ENCODE measurements at places on chromosomes 11 and 22.
A peak's percentile ranks its signal among the peaks of the same experiment; 100 is the strongest.

DNA sequence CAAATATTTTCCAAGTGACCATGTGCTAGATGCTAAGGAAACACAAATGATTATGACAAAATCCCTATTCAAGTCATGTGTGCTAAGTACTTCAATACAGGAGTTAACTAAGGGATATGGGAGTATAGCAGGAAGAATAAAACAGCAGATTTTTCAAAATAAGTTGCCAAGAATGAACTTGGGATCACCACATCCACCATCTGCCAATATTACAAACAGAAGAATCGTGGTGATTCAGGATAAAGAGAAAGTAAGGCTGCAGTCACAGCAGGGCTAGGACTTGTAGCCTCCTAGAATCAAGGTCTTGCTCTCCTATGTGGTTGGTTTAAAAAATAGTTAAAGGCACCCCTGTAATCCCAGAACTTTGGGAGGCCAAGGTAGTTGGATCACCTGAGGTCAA is 34.3 kb downstream of the MRTFA start:
- no peak for DNase-seq

- DNase-seq, result no peak
These were observed 294.4 kb downstream of the MN1 start for GRCh38 chr22:27507111-27507611.

GRCh38 chr11:117597071-117597470 is 199.9 kb downstream of the DSCAML1 start:
- DNase-seq, result no peak

- DNase-seq, result no peak
These were observed 24.5 kb downstream of the MOB2 start for GRCh38 chr11:1461826-1462697.

DNA sequence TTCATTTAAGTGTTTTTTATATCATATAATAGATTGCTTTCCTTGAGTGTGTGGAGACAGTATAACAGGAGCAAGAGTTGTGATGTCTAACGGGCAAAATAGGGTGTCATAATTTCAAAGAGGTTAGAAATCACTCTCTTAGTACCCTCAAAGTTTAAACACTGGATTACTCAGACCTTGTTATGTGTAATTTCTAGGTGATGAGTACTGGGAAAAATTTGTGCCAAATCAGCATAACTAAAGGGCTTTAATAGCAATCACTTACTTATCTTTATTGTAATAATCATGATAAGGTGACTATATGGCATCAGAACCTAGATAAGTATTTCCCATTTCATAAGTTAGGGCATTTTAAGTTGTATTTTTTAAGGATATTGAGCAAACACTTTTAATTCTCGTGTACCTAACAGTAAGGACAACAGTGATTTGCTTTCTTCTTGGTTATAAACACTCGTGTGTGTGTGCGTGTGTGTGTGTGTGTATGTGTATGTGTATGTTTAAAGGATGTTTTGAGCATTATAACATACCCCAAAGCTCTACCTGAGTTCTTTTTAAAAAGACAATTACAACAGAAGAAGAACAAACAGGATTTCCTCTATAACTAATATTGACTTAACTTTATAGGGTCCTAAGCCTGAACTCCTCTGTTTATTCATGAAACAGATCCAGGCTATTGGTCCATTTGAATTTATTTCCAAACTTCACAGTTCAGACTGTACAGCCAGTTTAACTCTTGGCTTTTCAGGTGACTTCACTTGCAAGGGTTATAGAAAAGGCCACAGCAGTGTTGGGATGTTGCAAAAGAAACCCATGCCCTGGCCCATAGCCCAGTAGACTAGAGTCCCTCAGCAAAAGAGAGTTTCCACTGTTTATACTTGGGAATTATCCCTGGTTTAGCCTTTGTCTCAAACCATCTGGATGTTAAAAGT is 23.7 kb upstream of the PDE3B start:
- DNase-seq, result no peak

GRCh38 chr11:133906746-133907145 is 50.0 kb downstream of the IGSF9B start:
- no peak for DNase-seq

DNA sequence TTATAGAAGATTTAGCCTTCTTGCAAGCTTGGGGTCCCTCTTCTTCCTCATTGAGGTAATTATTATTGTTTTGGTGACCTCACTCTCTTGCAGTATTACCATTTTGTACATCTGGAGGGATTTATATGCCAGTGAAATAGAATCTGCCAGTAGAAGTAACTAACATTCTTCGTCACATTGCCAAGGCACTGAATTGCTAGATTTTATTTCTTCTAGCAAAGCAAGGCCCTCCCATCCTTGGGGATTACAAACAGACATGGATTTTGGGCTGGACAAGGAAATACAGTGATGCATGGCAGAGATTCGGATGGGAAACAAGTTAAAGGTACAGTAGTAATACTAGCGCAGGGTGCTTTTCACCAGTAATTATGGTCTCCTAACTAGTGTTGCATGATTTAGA is 7.8 kb downstream of the ADAMTS15 start:
- DNase-seq, result no peak

DNA sequence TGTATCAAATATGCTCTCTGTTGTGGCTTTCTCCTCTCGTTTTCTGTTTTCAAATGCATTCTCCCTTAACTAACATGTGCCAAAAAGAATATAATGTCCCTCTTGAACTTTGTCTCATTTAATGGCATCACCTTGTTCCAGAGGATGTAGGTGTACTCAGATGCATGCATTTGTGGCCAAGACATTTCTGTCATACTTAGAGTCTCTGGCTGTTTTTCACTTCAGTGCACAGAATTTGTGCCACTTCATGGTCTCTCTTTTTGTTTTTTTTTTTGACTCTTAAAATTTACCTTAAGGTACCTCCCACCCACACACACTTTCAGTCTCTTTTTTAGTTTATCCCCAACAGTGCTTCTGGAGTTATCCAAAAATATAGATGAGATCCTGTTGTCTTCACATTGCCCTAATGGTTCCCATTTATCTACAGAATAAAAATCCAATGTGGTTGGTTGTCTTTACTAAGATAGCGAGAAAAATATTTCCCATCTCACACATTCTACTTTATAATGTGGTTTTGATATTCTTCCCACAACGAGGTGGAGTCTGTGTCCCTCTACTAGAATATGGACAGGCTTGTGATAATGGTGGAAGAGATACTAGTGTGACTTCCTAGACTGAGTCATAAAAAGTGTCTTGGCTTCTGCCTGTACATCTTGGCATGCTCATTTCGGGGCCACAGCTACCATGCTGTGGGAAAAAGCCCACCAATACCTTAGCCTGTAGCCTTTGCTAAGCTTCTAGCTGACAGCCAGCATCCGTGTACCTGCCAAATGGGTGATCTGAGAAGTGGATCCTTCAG is 125.8 kb downstream of the DDX10 start:
- DNase-seq, result no peak

- no peak for DNase-seq
These were observed 163.9 kb upstream of the ZC3H12C start for GRCh38 chr11:109929308-109929707.

DNA sequence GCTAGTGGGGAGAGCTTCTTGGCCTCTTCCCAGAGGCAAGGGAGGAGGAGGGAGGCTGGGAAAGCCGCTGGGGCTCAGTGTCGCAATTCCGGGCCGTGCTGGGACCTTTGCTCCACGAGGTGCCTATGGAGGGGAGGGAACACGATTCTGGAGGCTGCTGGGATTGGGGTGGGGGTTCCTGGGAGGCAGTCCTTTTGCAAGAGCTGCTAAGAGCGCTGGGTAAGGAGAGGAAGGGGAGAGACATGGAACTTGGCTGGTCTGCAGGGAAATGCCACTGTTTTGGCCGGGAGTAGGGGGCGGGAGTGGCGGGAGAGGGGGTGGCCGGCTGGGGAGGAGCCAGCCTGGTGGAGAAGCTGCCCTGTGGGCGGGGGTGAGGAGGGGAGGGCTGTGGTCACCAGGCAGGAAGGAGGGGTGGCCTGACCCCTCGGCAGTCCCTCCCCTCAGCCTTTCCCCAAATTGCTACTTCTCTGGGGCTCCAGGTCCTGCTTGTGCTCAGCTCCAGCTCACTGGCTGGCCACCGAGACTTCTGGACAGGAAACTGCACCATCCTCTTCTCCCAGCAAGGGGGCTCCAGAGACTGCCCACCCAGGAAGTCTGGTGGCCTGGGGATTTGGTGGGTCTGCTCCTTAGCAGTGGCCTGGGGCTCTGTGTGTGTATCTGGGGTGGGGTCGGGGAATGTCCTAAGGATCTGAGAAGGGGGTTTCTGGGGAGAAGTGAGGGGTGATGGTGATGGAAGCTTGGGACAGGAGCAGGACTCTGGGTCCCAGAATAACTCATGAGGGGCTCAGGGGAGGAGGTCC is at the start of gene NR1H3:
Gene NR1H3, plus strand, starts transcription at position 480 of the 800 bp plus-strand sequence. CDS start 1,221 bp downstream, outside the sequence.
- DNase-seq, result no peak

DNA sequence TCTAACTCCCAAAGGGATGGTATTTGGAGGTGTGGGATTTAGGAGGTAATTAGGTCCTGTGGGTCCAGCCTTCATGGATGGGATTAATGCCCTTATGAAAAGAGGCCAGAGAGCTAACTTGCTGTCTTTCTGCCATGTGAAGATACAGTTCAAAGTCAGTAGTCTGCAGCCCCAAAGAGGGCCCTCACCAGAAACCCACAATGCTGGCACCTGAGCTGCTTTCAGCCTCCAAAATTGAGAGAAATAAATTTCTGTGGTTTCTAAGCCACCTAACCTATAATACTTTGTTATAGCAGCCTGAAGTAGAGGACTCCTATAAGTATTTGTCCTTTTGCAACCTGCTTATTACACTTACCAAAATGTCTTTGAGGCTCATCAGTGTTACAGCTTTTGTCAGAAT is 16.2 kb downstream of the ATM start:
- no peak for DNase-seq

DNA sequence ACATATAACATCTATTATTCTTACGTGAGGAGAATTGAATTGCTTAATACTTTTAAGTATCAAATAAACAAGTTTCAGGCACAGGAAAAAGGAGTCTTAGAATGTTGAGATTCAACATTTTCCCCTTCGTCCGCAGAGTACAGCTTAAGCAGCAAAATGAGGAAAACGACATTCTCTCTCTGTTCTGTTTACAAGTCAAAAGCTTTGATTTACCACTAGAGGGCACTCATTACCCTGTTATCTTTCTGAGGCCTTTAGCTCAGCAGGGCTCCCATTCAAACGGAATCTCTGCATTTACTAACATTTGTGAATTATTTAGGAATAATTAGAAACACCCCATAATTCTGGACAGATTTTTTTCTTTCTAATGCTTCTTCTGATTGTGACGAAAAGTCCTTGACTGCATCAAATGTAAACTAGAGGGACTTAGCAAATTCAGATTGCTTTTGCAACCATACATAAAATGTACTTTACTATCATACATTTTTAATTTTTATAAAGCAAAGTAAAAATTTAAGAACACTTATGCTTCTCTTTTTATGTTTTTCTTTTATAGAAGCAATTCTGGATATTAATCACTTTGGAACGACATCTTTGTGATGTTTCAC is 75.0 kb downstream of the JRKL start:
- peak; percentile 97 for DNase-seq

- peak; percentile 68 for DNase-seq
These were observed 57.5 kb upstream of the PLET1 start for GRCh38 chr11:112318184-112318591.

DNA sequence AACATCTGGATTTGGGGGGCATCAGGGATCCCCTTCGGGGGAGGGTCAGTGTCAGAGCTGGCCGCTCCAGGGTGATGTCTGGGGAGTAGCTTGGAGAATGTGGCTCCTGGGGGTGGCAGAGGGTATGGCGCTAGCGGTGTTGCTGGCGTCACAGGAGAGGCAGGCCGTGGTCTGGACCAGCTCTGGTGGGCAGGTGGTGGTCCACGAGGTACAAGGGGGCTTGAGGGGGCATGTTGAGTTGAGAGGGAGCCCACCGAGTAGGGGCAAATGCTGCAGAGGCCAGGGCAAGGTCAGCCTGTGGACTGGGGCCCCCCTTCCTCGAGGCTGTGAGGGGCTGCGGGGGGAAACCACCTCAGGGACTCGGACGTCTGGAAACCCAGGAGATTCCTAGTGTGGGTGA is 8.6 kb downstream of the GRAMD4 start:
- no peak for DNase-seq

Measured in SW 1271 (cell line).